ENCODE measurements at places on chromosomes 3 and 15. TPM values are rescaled to one million over a fixed set of nuclear protein-coding genes. Genes with fewer than 3 reads are reported as not detected.

Gene NOX5
- not detected for total RNA-seq

Gene SST
- total RNA-seq = 1.3 TPM

Gene LTK
- 0.38 TPM for total RNA-seq

DNA sequence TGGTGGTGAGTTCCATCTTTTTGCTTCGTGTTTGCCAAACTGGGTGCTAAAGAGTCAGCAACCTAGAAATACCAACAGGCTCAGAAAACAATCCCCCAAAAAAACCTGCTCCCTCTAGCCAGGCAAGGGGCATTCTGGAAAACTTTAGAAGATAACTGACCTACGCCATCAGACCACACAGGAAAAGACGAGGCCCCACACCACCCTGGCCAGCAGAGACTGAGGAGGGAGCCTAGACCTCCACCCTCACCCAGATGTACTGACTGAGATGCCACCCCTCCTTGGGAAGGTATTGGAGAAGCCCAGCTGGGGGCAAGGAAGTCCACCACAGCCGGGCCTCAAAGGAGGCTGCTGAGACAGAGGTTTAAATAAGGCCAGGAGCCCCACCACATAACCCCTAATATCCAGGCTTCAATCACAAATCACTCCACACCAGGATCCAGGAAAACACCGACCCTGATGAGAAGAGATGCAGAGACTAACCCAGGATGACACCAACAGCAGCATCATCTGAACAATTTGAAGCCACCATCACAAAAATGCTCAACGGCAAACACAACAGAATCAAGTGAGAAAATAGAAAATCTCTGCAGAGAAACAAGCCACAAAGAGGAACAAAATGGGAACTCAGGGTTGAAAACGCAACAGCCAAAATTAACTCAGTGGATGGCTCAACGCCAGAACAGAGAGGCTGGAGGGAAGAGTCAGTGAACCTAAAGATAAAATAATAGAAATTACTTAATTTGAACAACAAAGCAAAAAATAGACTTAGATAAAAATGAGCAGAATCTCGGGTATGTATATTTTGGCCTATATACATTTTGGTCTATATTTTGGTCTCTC lies 61.0 kb downstream of the TPRA1 start:
- no peak for DNase-seq

GRCh38 chr3:68057637-68058320 lies 403.4 kb upstream of the SUCLG2 start:
- DNase-seq = no peak

GRCh38 chr3:174477491-174477890 lies 381.6 kb upstream of the NAALADL2 start:
- DNase-seq = no peak

DNA sequence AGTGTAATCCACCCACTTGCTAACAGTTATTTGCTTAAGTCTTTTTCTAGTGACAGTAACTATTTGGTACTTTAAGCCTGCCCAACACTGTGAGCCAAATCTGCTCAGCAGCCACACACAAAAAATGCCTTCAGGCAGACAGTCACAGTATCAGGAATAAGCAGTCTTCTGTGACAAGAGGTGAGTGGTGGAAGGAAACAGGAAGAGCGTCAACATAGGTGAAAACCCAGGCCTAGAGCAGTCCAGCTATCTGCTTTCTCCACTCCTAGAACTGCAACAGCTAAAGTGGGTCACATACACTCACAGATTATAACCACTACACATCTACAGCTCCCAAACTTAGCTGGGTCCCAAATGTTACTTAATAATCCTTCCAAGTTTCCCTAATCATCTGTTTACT lies 213.7 kb downstream of the ZBTB20 start:
- DNase-seq = no peak

Measured in H1 (cell line).